Mesenchymal stem cell (in vitro differentiated cells and primary cell): ENCODE measurements at places on chromosomes 3 and 15.

DNA sequence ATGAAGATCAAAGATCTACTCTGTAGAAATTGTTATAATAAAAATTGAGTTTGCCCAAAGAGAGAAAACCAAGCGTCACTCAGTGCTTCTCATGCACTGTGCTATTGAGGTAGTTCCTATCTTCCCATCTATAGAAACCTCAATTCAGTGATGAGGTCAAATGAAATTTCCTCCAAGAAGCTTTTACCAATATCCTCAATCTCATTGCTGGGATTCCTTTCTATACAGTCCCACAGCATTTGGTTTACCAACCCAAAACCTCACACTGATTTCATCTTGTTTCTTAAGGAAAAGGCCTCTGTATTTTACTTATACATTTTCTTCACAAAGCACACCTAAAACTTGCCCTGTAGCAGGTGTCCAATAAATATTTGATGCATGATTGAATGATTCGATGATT lies 147.2 kb downstream of the ALCAM start:
- no peak for DNase-seq

DNA sequence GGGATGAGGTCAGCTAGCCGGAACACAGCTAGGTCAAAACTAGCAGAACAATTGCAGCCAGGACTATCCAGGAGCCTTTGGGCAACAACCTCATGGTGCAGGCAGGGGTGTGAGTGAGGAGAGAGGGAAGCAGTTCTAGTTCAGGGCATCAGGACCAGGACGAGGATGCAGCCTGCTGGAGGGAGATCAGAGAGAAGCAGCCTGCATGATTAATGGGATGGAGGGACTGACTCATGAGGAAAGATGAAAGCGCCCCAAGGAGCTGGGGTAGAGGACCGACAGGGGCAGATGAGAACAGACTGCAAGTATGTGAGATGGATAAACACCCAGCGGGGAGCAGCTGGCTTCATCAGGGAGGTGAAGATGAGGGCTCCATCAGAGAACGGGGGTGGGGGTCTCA lies 37.9 kb upstream of the LRTM1 start:
- peak; percentile 85 for DNase-seq

DNA sequence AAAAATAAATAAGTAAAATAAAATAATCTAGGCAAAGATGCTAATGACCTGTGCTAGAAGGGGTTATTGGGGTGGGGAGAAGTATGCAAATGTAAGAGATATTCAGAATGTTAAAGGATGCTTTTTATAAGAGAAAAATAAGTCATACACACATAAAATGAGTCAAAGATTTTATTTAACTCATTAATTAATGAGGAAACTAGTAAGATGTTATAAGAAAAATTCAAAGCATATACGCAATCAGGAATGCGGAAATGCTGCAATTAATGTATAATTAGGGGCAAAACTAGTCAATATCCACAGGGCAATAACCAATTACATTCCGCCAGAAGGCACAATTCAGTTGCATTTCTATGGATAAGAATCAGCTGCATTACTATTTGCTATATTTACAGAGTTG lies 30.1 kb downstream of the MAP3K13 start:
- DNase-seq: no peak

DNA sequence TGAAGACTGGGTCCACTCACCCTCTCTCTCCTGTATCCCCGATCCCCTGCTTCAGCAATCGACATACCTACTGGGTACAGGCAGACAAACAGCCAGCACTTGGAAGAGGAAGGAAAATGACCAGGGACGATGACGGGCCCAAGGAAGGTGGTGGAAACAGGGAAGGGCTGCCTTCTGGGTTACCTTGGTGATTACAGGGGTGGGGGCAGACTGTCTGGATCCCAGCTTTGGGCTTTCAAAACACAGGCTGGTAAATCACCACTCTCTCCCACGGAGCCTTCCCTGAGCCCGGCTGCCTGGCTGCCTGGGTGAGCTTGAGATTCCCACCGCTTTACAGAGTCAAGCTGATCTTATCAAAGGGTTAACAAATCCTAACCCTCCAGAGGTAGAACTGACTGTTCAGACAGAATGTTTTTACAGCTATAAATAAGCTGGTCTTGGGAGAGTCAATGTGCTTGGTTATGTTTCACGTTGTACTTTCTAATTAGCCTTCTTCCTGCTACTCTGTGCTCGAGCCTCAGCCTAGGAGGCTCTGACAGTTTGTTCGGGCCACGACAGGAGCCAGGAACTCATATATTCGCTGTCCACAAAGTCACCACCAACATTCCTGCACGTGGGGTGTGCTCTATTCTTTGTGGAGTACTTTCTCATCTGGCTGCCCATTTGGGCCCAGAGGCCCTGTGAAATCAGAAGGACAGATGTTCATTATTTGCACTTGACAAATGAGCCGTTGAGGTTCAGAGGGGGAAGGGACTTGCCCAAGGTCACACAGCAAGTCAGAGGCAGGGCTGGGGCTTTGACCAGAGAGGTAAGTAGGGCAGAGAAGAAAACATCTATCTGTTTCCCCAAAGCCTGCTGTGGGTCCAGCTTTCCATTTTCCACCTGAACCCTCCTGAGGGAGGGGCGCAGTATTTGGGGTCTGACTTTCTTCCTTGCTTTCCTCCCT lies 63.5 kb downstream of the FEM1B start:
- DNase-seq: peak; percentile 62

DNA sequence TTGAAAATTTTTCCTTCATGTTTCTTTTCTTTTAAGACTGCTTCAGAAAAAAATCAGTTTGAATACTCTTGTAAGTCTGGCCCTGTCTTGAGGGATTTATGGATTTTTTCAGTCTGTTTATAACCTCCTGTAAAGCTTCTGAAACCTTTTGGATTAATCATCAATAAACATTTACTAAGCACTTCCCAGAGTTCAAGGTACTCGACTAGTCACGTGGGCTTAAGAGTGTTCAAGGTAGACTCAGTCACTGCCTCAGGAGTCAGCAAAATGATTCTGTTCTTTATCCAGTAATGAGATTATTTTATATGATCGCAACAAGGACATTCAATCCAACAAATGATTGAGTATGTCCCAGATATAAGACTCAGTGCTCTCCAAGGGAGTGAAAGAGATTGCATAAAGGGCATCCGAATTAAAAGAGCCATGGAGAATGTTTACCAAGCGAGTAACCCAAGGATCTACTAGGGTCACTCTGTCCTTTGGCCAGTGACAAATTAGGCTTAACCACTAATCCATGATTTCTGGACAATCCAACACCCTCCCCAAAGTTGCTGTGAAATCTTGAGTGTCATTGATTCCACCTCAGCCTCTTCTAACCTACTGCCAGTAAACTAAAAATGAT lies 726.6 kb upstream of the NAALADL2 start:
- peak; percentile 8 for DNase-seq

GRCh38 chr3:123789760-123790159 lies 94.4 kb downstream of the MYLK start:
- DNase-seq: peak; percentile 95

DNA sequence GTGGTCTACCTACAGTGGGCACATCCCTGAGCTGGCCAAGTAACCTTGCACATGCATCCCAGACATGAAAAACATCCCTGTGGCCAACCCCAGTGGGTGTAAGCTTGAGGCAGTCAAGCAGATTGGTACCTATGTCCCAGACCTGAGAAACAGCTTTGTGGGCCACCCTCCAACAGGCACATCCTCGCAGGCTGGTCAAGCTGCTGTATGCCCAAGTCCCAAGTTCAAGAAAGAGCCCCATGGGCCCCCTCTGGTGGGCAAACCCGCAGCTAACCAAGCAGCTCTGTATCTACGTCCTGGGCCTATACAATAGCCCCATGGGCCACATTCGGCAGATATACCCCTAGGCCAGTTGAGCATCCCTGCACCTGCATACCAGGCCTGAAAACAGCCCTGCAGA lies 186.3 kb upstream of the GPR149 start:
- no peak for DNase-seq

DNA sequence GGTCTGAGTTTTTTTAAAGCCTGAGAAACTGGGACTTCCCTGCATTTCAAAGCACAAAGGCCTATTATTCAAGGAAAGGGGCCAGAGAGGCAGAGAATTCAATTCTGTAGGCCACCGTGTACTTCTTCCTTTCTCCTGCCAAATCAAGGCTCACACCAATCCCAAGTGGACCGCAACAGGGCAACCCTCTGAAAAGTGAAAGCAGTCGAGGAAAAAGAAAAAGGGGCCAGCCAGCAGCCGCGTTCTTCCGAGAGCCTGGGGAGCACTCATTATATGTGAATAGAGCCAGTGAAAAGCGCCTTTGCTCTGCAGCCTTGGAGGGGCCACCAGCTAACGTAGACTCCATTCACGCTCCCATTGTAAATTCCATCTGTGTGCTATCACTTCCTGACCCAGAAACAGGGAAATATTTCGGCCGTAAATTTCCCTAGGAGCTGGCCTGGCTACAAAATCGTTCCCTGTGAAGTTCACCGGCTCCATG lies 45.9 kb upstream of the THUMPD3 start:
- peak; percentile 52 for DNase-seq

GRCh38 chr3:88713233-88713691 lies 394.2 kb upstream of the EPHA3 start:
- DNase-seq: no peak

GRCh38 chr3:126464093-126464492 lies 11.6 kb downstream of the ZXDC start:
- DNase-seq: no peak

- no peak for DNase-seq
These were observed 33.2 kb upstream of the ZNF710 start for GRCh38 chr15:89967881-89968280.

- DNase-seq: peak; percentile 17
These were observed 3.8 kb downstream of the VEPH1 start for GRCh38 chr3:157499342-157499963.

- DNase-seq: peak; percentile 37
These were observed 66.5 kb upstream of the RNU6-1 start for GRCh38 chr15:67906382-67906781.

GRCh38 chr3:136237103-136237502 lies 13.0 kb upstream of the PCCB start:
- DNase-seq: no peak

DNA sequence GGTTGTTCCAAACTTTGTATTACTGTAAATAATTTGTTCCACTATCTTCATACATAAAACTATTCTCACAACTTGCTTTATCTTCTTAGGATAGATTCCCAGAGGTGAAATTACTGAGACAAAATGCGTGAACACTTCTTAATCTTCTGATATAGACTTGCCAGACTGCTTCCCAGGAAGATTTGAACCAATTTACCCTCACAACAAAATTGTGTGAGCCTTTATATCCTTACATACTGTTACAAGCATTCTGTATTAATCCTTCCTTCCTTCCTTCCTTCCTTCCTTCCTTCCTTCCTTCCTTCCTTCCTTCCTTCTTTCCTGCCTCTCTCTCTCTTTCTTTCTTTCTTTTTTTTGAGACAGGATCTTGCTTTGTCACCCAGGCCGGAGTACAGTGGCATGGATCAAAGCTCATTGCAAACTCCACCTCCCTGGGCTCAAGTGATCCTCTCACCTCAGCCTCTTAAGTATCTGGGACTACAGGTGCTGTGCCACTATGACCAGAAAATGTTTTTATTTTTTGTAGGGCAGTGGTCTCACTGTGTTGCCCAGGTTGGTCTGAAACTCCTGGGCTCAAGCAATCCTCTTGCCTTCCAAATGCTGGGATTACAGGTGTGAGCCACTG lies 57.1 kb upstream of the SSR3 start:
- no peak for DNase-seq

DNA sequence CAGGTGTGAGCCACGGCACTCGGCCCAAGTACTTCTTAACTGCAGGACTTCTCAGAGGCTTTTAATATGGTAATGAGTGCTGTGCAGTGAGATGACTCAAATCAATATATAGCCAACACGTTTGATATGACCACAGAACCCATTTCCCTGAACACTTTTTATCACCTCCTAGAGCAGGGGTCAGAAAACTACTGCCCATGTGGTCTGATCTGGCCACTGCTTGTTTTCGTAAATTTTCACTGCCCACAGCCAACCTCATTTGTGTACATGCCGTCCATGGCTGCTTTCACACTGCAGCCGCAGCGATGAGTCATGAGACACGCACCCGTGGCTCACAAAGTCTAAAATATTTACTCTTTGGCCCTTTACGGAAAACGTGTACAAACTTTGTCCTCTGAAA lies 179.2 kb downstream of the RORA start:
- DNase-seq: peak; percentile 79

DNA sequence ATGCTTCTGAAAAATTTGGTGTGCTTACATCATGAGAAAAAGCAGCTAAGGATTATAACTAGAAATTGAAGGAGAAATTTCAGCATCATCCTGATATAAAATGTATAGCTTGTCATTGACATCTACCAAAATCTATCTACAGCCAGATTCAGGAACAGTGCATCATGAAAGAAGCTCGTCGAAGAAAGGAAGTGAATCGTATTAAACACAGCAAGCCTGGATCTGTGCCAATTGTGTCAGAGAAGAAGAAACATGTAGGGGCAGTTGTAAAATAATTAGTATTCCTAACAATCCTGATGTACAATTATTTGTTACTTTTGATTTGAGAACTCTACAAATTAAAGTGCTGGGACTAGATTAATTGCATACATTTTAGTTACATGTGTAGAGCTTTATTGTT lies 37.2 kb downstream of the AP4E1 start:
- peak; percentile 14 for DNase-seq

GRCh38 chr3:149003653-149004305 lies 12.4 kb downstream of the GYG1 start:
- no peak for DNase-seq

- DNase-seq: no peak
These were observed 238.9 kb downstream of the UACA start for GRCh38 chr15:70524470-70524869.

GRCh38 chr15:90294601-90295269 lies 29.3 kb downstream of the NGRN start:
- no peak for DNase-seq

- DNase-seq: no peak
These were observed 86.1 kb downstream of the RTP4 start for GRCh38 chr3:187454085-187454815.

GRCh38 chr15:87496109-87496508 lies 760.4 kb downstream of the NTRK3 start:
- no peak for DNase-seq
